Hepatocyte (in vitro differentiated cells): ENCODE measurements at places on chromosomes 12 and 14. TPM values are rescaled to one million over a fixed set of nuclear protein-coding genes. Genes with fewer than 3 reads are reported as not detected.

- H3K4me1 ChIP-seq = peaks cover 14% of the 10 kb centered on the region
- H3K27me3 ChIP-seq = peaks cover 42% of the 10 kb centered on the region
- peak; percentile 67 for DNase-seq
- H3K27ac ChIP-seq = no peak overlapping the region
- no peaks in the 10 kb centered on the region for H3K36me3 ChIP-seq
- peak overlapping the region; percentile 34 for H3K4me3 ChIP-seq
Measured at GRCh38 chr12:26122061-26122680, 2.7 kb downstream of the BHLHE41 start.

DNA sequence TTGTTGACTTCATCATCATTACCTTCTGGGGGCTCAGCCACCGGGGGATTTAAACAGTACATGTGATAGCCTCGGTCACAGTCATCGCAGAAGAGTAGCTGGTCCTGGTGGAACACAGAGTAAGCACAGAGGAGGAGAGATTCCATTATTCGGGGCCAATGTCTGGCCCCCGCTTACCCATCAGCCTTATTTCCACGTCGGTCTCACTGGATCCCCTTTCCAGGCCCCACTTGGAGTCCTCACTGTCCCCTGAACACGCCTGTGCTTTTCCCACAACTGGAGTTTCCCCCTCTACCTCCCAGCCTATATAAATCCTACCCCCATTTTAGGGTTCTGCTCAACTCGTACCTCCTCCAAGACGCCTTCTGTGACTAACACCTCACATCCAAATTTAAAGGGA lies 274.0 kb downstream of the DPF3 start:
- no peak for DNase-seq
- no peak overlapping the region for H3K4me3 ChIP-seq
- no peaks in the 10 kb centered on the region for H3K27me3 ChIP-seq
- peaks cover 3% of the 10 kb centered on the region for H3K4me1 ChIP-seq

GYS2 gene
- total RNA-seq = 0.27 and 0.88 TPM in 2 replicates

SLCO1C1 gene
- total RNA-seq = 0.30 and 0.44 TPM in 2 replicates

DNA sequence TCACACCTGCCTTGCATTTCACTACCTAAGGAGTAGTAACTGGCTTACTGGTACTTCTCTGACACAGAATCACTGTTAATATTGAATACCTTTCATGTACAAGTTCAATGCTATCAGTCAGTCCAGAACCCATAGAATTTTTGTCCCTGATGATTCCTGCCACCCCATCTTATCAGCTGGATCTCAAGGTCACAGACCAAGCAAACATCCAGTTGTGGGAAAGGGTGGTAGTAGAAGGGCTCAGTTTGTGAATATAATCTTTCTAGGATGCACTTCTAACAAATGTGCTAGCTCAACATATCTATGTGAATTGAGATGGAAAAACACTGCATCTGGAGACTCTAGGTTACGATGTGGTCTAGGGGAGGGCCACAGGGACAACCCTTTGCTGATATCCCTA lies 14.1 kb downstream of the PPP1CC start:
- no peak for DNase-seq
- H3K27ac ChIP-seq = no peak overlapping the region
- no peaks in the 10 kb centered on the region for H3K36me3 ChIP-seq
- H3K4me3 ChIP-seq = no peak overlapping the region

IKBIP gene
- 45.5 and 52.5 TPM in 2 replicates for total RNA-seq

DNA sequence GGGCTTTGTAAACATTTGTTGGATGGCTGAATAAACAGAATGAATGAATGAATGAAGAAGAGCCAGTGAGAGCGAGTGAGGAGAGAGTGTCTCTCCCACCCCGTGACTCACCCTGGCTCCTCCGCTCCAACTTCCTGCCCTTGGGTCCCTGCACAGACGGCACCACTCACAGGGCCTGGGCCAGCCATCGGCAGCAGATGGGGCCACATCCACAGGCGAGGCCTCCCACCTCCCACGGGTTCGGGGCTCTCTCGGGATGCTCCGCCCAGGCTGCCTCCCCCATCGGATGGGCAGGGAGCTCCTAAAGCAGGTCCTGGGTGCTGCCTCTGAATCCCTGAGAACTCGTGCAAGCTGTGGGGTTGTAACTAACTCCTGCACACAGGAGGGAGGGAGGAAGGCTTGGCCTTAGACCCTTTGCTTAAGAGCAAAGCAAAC lies 41.3 kb downstream of the CCNK start:
- no peaks in the 10 kb centered on the region for H3K36me3 ChIP-seq
- H3K27me3 ChIP-seq = no peaks in the 10 kb centered on the region
